Psoas muscle (tissue), 8 donors: ENCODE measurements at places on chromosomes 5 and 9.

DNA sequence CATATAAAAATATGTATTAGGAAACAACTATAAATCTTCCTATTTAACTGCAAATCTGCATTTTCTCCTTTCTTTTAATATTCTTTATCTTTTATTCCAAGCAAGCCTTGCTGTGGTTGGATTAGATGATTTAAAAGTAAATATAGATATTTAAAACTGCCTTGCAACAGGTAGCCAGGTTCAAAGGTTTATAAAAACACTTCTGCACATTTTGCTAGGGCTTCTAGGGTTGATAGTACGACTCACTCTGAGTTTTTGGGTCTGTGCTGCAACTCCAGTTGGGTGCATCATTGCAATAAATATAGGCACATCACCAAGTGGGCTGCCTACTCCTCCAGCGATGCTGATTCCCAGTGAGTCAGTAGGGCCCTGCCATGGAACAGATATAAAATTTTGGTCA is 167.7 kb downstream of the MPDZ start:
- DNase-seq: no peak

- DNase-seq: no peak
Measured at GRCh38 chr5:162485666-162486292, 418.2 kb downstream of the GABRG2 start.

- no peak for DNase-seq
Measured at GRCh38 chr5:21919414-21920022, 933.6 kb downstream of the CDH12 start.

GRCh38 chr9:118882684-118883083 is 486.6 kb downstream of the BRINP1 start:
- no peak for DNase-seq

DNA sequence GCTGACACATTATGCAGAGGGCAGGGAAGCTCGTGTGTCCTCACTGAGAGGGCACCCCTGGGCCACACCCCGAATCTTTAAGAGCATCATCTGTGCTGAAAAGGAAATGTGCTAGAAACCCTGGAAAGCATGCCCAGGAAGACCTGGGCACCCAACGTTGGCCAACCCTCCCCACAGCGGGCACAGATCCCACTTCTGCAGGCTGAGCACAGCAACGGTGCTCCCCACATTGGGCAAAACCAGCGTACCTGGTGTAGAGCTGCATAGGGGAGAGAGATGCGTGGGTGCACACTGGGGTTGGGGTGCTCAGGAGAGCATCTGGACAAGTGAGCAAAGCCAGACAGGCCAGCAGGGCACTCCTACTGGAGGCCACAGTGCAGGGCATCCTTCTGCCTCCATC is 32.6 kb downstream of the ROR2 start:
- no peak for DNase-seq

GRCh38 chr5:157248821-157249470 is 17.0 kb upstream of the CYFIP2 start:
- DNase-seq: no peak
